ENCODE measurements at places on chromosomes 7 and 10.

DNA sequence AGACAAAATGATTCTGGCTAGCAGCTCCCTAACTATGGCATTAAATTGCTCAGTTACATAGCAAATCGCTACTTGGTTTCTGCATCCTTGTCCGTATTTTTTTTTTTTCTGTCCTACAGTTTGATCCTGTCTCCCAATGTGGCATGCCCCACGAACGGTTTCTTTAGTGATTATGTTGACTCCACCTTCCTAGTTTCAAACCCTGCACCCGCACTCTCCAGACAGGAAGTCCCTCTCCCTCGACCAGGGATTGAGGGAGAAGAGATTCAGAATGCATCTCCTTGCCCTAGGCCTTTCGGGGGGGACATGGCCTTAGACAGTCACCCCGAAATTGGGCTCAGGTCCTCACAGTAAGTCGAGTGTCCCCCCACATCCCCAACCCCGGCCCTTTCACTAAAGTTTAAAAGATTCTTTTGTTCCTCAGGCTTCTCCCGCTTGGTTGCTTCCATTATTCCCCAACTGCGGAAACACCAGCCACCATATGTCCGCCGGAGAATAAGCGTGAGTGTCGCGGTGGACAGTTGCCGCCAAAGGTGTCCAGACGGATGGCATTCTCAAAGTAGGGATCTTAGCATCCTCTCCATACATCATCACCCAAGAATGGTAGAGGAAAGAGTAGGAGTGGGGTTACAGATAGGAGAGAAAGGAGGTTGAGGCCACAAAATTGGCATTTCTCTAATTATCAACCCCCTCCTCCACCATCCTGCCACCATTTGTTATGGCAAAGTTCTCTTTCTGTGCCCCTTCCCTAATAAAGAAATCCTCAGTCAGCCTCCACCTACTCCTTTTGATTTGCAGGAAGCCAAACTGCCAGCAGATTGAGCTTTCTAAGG, 7.3 kb downstream of the EVX1 start:
- no peak for DNase-seq

- no peak for DNase-seq
These were observed 214.8 kb downstream of the TMEM178B start for GRCh38 chr7:141288626-141289025.

GRCh38 chr10:75407713-75408508, 6.3 kb upstream of the ZNF503 start:
- no peak for DNase-seq

DNA sequence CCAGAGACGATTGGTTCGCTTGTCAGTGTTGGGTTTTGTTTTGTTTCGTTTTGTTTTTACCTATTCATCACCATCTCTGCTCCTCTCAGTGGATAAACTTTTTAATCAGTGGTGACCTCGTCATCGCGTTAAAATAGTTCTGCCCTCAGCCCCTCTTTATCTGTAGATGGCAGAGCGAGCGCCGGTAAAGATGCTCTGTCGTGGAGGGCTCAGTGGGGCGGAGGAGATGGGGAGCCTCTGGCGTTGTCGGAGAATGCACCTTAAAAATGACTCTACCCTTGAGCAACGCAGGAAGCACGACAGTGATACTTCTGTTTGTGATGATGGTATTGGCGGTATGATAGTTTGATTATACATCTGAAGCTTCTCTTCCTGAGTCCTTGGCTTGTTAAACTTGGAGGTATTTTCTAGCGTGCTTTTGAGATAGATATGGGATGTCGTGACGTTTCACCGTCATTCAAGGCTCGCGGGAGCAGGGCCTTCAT, 554 bp downstream of the CSGALNACT2 start:
- no peak for DNase-seq

Data from omental fat pad (tissue), 4 donors.